ENCODE measurements at places on chromosomes 11 and 22. TPM values are rescaled to one million over a fixed set of nuclear protein-coding genes. Genes with fewer than 3 reads are reported as not detected.

DNA sequence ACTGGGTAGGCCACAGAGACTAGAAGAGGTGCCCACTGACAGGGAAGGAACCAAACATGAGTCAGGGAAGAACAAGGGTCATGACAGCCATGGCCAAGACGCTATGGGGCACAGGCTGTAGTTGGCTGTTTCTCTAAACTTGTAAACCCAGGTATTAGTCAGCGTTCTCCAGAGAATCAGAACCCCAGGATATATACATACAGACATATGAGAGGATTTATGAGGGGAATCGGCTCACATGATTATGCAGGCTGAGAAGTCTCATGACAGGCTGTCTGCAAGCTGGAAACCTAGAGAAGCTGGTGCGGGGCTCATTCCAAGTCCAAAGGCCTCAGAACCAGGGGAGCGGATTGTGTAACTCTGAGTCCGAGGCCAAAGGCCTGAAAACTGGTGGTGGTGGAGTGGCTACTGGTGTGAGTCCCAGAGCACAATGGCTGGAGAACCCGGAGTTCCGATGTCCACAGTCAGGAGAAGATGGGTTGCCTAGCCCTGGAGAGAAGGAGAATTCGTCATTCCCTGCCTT, 29.7 kb upstream of the CD81 start:
- DNase-seq, result no peak

DNA sequence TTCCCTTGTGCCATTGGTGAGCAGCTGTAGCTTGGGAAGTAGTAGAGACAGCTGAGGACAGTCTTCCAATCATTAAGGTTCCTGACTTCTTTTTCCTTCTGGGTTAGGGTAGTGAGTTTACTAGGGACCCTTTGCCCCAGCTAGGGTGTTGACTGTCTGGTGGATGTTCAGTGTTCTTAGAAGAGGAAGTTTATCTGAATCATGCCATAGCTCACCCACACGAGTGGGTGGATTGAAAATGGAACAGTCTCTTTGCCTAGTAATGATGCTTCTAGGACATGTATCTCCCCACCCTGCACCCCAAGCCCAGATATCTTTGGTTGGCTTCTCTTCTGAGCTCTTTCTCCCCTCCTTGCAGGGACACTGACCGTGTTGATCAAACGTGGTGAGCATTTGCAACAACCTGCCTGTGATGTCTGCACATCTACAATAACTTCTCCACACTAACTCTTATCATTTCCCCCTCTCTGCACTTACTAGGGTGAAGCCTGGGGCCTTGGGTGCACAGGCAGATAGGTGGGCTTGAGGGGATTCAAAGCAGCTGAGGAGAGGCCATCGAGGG, 57.1 kb upstream of the HORMAD2 start:
- DNase-seq, result no peak

- no peak for DNase-seq
Measured at GRCh38 chr11:134754521-134755198, 342.6 kb upstream of the B3GAT1 start.

DNA sequence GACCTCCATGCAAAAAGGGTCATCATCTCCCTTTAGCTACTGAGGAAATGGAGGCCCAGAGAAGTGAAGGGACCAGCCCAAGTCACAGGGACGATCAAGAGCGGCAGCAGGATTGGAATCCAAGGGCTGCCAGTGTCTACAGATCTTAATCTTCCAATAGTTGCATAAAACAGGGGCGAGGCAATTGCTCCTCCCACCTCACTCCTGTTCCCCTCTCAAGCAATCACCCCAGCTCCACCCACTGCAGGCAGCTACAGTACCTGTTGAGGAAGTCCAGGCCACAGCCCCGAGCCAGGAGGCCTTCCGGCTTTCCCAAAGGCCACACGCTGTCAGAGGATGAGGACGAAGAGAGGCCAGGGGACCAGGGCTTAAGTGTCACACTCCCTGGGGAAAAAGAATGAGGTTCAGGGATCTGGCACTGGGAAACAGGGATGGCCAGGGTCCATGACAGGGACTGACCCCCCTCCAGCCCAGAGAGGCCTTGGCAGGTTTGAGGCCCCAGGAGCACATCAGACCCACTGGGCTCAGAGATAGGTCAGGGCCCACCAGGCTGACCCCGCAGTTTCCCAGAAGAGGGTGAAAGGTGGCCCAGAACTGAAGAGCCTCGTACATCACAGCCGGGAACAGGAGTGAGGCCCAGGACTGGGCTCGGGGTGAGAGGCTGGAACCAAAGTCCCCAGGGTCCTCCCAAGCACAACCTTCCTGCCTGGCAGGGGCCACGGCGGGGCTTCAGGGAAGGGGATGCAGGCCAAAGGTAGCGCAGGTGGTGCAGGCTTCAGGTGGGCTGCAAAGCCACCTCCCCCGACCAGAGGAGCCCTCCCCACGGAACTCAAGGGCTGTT, 16.4 kb upstream of the MFNG start:
- no peak for DNase-seq

DNA sequence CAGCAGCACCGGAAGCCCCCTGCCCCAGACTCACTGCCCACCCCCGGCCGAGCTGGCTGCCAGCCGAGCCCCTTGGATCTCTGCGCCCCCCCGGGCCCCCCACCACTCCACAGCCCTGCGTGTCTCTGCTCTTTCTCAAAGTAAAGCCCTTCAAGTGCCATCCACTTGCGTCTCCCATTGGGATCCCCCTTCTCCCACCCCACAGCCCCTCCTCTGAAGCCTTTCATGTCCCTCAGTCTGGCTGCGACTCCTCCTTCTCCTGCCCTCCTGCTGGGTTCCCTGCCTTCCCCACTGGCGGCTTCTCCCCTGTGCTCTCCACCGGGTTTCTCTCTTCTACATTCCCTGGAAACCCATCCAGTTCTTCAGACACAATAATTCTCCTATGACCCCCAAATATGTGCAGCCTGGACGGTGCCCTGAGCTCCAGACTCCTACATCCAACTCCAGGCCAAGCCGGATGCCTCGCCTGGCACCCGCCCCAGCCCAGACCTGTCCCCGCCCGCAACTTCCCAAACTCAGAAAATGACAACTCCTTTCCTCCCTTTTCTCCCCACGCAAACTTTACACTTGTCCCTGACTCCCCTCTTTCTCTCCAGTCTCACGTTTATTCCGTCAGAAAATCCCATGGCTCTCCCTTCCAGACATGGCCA, 108.9 kb downstream of the WNT7B start:
- no peak for DNase-seq

- DNase-seq, result peak; percentile 63
Measured at GRCh38 chr11:134358165-134358855, 26.5 kb downstream of the GLB1L2 start.

- DNase-seq, result peak; percentile 79
Measured at GRCh38 chr11:1165256-1166041, 7.7 kb downstream of the MUC5AC start.

GRCh38 chr11:45921561-45922424, 663 bp upstream of the LARGE2 start:
- DNase-seq, result peak; percentile 80

DNA sequence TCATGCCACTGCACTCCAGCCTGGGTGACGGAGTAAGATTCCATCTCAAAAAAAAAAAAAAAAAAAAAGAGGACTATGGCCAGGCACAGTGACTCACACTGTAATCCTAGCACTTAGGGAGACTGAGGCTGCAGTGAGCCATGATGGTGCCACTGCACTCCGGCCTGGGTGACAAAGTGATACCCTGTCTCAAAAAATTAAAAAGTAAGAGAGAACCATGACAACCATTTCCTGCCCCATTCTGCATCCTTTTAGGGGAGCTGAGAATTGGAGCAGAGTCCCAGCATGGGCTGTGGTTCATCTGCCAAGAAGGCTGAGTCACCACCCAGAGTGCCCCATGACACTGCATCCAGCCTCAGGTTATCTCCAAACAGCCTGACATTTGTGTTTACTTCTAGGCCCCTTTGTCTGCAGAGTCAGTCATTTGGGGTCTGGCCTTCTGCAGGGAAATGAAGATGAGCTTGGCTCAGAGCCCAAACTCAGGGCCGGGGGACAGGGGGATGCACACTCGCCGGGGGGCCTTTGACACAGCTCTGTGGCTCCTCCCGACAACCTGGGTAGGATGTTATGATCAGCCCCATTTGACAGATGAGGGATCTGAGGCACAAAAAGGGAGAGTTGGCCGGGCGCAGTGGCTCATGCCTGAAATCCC, 4.7 kb downstream of the CSDC2 start:
- no peak for DNase-seq

DNA sequence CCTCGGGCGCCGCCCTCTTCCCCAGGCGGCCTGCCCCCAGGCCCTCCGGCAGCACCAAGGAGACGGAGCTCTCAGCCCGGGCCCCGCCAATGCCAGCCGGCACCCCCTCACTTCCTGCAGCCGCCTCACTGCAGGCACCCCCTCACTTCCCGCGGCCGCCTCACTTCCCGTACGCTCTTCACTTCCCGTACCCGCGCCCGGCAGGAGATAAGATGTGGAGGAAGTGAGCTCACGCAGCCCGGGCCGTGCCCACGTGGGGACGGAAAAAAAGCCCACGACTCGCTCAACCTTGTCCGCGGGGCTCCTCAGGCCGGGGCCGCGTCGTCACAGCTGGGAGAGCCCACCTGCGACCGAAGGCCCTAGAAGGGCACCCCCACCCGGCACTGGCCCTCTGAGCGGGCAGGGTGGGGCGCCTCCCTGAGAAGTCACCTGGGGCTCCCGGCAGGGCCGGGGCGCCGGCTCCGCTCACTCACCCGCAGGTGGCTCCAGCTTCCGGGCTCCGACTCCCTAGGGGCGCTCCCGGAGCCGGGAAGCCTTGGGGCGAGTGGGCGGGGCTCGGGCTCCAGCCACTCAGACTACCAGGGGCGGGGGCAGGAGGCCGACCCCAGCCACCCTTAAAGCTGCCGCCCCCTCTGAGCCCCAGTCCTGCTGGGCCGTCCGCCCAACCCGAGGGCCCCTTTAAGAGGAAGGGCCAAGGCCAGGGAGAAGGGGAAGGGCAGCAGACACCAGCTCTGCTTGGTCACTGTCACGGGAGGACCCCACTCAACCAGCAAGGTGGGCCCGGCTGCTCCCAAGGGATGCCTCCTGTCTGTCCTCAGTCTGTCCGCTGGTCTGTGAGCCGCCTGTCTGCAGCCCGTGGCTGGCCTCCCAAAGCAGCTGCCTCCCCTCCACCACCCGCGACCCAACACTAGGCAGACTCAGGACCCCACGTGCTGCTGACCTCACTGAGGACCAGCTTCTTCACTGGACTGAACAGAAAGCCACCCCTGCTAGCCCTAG, 31.4 kb downstream of the PISD start:
- peak; percentile 96 for DNase-seq

GRCh38 chr11:122246874-122247273, 130.9 kb upstream of the BLID start:
- no peak for DNase-seq

GRCh38 chr11:17604201-17604914, 57.3 kb downstream of the OTOG start:
- no peak for DNase-seq

DNA sequence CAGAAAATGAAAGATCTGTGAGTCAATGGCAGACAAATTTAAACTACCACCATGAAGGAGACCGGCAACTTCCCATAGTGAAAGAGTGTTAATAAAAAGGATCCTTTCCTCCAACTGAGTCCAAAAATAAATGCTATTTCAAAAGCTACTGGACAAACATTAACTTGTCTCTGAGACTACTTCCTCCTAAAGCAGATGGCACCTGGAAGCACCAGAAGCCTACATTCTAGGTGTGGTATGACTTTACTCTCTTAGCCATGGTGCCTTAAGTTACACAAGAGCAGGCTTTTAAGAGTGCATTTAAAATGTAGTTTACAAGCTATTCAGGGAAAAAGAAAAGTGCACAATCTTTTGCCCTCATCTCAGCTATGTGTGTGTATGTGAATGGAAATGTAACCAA, 2.5 kb downstream of the ARHGAP32 start:
- no peak for DNase-seq

- DNase-seq, result no peak
Measured at GRCh38 chr11:114232400-114233059, 63.7 kb upstream of the NNMT start.

DNA sequence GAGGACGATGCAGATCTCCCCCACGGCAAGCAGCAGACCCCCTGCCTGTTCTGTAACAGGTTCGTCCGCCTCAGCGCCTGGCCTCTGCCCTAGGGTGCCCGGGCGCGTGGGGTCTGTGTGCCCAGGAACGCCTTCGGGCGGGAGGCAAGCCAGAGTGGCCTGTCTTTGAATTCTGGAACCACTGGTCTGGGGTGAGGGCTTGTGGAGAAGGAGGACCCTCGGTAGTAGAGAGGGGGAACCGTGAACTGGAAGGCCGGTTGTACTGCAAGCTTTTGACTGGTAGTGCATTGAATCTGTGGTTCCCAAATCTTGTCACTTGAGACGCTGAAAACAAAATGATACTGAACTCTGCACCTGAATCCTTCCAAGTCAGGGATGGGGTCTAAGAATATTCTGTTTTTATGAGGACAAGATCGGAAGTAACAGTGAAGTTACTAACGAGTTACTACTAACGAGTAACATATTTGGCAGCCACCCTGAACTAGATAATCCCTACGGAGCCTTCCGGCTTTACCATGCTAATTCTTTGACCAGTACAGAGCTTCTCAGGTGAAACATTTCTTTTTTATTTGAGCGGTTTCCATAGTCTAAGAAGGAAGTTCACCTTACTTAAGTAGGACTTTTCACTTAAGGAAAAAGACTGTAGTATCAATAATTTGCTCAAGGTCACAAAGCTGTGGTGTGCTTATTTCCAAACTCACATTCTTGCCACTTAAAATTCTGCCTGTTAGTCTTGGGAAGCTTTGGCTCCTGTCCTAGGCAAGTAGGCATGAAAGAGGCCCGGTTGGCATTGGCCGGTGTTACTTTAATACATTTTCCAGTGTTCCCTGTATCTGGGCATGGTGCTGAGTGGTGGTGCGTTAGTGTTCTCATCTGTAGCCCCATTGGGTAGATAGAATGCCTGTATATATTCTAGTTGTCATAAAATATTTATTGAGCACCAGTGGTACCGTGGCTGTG, 860 bp downstream of the PRMT3 start:
- DNase-seq, result no peak

DNA sequence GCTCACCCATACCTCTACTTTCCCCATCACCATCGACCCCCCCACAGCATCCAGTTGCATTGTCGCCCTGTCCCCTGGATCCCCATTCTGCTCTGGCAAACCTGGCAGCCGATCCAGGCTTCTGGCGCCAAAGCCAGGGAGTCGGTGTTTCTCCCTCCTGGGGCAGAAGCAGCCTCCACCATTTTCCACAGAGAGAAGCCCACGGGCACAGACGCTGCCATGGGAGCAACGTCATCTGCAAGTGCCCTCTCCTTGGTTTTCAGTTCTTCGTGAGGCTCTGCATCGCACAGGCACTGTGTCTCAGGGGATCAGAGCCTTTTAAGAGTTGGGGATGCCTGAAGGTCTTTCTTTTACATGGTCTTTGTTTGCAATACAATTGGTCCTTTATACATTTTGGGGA, 2.3 kb downstream of the YPEL4 start:
- no peak for DNase-seq

- no peak for DNase-seq
Measured at GRCh38 chr22:20037419-20037818, 16.5 kb downstream of the TANGO2 start.

Gene KRTAP5-3
- not detected for total RNA-seq

Gene OOSP4B
- total RNA-seq, result not detected

Gene TTLL1
- 5.0 TPM for total RNA-seq

Gene DEUP1
- not detected for total RNA-seq

Gene PAMR1
- total RNA-seq, result 15.2 TPM

Gene PRRG4
- 0.81 TPM for total RNA-seq

Gene OSBP2
- total RNA-seq, result 2.1 TPM

Gene CNGA4
- total RNA-seq, result not detected

Gene MRGPRX2
- 1.0 TPM for total RNA-seq

Gene UBE4A
- 34.1 TPM for total RNA-seq

Gene SCGB1C1
- not detected for total RNA-seq
